Hematopoietic multipotent progenitor cell treated with erythropoietin and hydrocortisone succinate and interleukin-3 and kit ligand, for 4 days (in vitro differentiated cells): ENCODE measurements at places on chromosomes 7 and 10.

GRCh38 chr10:5623081-5623748 is 43.2 kb downstream of the ASB13 start:
- peak; percentile 92 for DNase-seq

DNA sequence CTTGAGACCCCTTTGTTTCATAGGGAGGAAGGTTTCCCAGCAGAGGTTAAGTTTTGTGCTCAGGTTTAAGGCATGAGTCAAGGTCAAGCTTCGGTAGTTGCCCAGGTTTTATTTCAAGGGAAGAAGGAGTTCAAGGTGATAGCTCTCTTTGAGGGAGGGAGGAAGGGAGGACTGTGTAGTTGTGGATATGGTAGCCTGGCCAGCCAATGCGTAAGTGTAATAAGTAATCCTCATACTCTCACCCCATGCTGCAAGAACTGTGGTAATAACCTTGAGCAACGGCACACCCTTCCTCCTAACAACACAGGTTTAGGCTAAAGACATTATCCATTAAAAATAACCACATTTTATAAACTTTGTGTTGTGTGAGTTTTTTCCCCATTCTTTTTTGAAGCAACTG is 478.9 kb downstream of the KCNMA1 start:
- no peak for DNase-seq

DNA sequence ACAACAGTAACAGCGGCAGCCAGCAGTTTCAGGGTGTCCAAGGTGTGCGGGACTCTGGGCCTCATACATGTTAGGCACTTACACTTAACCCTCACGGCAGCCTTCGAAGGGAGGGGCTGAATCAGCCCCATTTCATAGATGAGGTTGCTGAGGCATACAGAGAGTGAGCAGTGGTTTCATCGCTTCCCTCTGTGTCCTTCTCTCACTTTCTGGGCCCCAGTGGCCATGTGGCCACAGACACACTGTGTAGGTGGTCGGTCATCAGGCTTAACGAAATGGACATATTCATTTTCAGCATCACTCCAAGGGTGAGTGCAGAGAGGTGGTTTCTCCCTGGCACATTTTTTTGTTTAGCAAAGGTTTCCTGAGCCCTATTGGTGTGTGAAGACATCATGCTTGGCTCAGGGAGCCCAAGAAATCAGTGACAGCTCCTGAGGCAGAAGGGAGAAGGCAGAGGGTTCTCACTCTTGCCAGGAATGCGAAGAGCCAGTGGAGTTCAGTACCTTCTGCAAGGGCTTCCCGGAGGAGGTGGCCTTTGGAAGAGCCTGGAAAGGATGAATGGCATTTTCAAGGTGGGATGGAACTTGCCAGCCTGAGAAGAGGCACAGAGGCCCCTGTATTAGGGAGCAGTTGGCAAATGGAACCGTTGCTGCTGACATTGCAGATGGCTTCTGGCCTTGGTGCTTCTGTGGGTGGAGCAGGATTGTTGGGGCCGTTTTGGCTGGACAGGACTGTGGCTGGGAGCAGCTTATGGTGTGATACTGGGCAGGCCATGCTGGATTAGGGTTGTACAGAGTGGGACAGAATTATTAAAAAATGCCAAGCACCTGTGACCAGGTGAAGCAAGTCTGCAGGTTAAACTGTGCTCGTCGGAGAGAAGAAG is 61.7 kb upstream of the PPIF start:
- no peak for DNase-seq

- DNase-seq, result peak; percentile 59
Observed at GRCh38 chr10:67666416-67667034, 29.5 kb downstream of the CTNNA3 start.

DNA sequence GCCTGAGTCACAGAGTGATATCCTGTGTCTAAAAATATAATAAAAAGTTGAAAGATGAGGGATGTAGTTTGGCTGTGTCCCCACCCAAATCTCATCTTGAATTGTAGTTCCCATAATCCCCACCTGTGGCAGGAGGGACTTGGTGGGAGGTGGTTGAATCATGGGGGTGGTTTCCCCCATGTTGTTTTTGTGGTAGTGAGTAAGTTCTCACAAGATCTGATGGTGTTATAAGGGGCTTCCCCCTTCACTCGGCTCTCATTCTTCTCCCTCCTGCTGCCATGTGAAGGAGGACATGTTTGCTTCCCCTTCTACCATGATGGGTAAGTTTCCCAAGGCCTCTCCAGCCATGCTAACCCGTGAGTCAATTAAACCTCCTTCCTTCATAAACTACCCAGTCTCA is 25.1 kb upstream of the UBE3C start:
- DNase-seq, result no peak

GRCh38 chr7:104175361-104175984 is 32.3 kb downstream of the ORC5 start:
- DNase-seq, result peak; percentile 31

DNA sequence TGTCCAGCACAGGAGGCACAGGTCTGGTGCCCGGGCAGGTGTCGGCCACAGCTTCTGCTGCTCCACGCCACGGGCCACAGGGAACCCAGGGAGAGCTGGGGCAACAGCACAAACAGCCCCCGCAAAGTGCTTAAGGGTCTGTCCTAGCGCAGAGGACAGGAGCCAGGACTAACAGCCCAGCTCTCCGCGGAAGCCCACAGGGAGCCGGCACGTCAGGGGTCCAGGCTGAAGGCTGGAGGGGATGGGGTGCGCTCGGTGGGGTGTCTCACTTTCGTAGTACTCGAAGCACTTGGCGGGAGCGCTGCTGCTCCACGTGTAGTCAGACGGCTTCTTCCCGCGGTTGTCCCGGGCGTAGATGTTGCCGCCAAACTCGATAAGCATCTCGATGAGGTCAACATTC is 24.9 kb downstream of the ASB13 start:
- no peak for DNase-seq

- no peak for DNase-seq
Observed at GRCh38 chr7:90178166-90178565, 23.9 kb downstream of the STEAP1 start.

GRCh38 chr10:9613338-9614075 is 1404.2 kb upstream of the CELF2 start:
- DNase-seq, result peak; percentile 70

- no peak for DNase-seq
Observed at GRCh38 chr10:114714281-114714741, 56.2 kb upstream of the ABLIM1 start.

- DNase-seq, result peak; percentile 69
Observed at GRCh38 chr7:142880876-142881505, 4.6 kb downstream of the TRPV6 start.

DNA sequence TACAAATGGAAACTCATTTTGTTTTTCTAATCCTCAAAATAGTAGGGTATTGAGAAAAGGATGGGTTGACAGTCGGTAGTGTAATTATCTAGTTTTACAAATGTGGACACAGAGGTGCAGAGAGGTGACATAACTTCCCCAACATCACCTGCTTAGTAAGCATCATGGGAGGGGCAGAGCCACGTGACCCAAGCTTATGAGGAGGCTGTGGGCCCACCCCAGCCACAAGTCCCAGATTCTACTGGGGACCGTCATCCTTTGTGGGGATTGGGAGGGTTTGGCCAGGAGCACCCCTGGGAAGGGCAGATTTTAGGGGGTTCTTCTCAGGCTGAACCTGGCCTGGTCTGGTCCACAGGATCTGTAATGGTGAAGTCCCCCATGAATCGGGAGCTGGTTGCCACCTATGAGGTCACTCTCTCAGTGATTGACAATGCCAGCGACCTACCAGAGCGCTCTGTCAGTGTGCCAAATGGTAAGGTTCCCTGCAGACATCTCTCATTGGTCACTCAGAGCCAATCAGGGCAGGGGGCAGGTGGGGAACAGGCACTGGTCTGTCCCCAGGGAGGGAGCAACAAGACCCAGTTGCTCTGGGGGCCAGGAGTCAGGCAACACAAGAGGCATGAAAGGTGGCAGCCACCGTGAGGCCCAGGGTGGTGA is 23.6 kb upstream of the VSIR start:
- peak; percentile 40 for DNase-seq

- peak; percentile 70 for DNase-seq
Observed at GRCh38 chr7:17939606-17940301, 540 bp downstream of the SNX13 start.

DNA sequence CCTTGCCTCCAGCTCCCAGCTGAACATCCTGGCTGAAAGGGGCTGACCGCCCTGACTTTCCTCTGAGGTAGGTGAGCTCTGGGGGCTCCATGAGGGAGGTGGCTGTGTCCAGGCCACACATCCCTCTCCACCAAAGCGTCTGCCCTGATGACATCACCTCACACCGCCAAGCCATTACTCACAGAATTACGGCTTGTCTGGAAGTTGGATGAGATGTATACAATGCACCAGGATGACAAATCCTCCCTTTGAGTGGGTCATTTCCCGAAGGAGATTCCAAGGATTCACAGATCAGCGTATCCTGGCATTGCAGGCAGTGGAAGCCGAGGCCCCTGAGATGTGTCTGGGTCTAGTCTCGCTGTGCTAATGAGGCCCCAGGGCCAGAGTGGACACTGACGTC is 15.1 kb upstream of the RET start:
- DNase-seq, result no peak

- DNase-seq, result no peak
Observed at GRCh38 chr7:70645279-70645678, 486.7 kb upstream of the GALNT17 start.

- DNase-seq, result no peak
Observed at GRCh38 chr10:98538472-98538871, 91.7 kb upstream of the HPS1 start.

- no peak for DNase-seq
Observed at GRCh38 chr7:50446542-50446960, 3.6 kb downstream of the FIGNL1 start.
